SIG-M5 (cell line): ENCODE measurements at places on chromosomes 2 and 18.

DNA sequence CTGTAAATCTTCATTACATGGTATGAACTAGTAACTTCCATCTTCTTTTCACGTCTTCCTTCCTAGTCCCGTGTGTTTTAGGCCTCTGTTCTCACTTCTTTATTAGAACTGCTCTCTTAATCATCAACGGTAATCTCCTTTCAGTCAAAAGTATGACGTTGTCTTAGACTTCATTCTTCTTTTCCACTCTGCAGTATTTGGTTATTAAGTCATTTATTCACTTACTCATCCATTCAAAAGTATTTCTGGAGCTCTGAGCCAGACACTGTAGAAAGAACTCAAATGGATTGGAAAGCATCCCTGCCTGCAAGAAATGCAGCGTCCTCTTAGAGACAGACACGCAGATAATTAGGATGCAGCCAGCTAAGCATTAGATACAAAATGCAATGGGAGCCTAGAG, 494.6 kb upstream of the NRP2 start:
- no peak for DNase-seq

DNA sequence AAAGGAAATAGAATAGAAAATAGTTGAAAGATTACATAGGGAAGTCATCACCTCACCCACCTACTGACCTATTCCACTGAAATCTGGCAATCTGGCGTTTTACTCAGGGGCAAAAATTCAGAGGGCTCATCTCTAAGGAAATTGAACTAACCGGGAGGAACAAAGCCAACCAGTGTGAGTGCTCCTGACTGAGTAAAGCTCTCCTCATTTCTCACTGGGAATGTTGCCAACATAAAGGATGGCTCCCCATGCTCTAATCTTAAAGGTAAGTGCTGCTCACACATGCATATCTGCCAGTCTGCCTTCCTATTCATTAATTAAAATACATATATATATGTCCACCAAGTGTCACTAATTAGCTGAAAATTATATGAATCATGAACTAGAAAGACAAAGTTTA, 13.5 kb upstream of the DOK6 start:
- DNase-seq: no peak

DNA sequence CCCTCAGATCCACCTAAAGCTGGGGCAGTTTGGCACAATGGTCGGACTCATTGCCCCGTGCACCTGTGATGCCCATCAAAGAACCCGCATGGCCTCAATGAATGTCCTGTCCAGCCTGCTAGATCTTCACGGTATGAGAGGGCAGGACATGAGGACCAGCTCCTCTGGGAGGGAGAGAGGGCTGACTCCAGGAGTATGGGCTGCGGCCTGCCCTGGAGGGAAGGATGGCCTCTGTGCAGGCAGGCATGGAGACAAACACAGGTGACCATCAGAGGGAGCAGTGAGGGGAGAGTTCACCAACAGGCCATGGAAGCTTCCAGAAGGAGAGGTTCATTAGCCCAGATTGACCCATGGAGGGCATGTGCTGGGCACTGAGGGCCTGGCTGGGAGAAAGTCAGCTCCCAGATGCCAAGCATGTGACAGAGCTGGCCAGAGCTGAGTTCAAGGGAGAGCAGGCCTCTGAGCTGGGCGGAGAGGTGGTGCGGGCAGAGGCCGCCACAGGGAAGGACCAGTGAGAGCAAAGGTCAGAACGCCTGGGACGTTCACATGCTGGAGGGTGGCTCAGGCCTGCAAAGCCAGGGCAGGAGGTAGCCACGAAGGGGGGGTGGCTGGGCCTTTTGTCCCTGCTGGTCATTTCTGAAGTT, 36.2 kb downstream of the HJURP start:
- no peak for DNase-seq

DNA sequence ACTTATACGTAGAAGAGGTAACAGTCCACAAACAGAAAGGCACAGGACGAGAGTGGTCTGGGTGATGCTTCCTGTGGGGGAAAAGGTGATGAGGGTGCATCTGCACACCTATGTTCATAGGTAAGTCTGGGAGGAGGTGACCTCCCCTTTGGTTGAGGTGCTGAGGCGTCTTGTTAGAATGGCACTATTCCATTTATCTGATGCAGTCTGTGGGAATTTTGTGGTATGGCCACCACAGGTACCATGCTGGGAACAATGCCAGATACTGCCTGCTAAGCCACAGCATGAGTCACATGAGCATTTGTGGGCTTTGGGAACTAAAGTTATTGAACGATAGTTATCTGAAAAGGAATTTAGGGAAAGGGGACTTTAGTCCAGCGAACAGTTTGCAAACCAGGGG, 27.9 kb downstream of the IL37 start:
- no peak for DNase-seq

GRCh38 chr2:66575625-66576310, 140.8 kb downstream of the MEIS1 start:
- DNase-seq: no peak

DNA sequence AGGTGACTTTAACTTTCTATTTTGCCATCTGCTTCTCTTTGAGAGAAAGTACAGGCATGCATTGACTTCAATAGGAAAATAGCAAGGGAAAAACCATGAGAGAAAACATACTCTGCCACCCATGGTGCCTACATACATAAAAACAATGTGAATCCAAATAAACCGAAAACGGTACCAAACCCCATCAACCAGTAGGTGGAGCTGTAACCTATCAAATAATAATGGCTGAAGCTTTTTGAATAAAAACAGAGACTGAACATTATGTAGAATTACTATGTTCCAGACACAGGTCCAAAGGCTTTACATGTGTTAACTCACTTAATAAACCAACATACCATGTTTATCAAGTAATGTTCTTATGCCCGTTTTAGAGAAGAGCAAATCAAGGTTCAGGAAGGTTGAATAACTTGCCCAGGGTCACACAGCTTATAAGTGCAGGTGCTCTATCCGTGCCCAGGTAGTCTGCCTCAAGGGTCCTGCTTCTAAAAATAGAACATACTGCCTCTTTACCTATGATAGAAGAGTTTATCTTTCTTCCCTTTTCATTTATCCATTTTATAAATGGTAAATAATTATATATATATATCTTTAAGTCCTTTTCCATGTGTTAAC, 293.9 kb upstream of the SYT4 start:
- DNase-seq: no peak

DNA sequence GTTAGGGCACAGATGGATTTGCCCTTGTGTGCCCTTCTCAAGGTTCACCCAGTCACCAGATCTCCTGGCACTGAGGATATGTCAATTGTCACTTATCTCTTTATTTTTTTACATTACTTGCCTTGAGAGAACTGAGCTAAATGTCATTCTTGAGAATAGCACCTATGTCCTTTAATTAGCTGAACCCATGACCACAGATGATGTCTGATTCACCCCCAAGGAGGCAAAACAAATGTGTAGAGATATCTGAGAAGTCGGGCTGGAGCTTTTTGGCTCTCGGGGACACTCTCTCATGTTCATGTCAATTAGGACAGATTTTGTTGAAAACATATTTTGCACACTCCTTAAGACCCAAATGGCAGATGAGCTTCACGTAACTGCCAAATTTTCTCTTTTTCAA, 171.4 kb upstream of the LRRTM1 start:
- DNase-seq: no peak

- DNase-seq: no peak
Observed at GRCh38 chr18:48868468-48869466, 82.0 kb downstream of the SMAD7 start.

DNA sequence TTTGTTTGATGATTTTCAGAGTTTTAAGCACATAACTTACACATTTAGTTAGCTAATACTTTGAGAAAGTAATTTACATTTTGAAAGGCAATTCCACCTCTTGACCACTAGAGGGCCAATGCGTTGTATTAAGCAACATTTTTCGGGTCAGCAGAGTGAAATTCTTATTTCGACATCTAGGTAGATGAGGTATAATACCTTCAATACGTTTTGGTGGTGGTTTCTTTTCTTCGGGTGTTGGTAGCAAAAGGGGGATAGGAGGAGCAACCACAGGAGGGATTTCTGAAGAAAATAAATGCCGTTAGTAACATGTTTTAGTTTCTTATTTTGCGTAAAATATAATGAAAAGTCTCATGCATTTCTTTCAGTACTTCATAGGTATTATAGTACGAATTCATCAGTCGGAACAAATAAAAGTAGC, 106.3 kb downstream of the TTN start:
- no peak for DNase-seq

GRCh38 chr2:205915130-205915524, 170.8 kb downstream of the INO80D start:
- no peak for DNase-seq

DNA sequence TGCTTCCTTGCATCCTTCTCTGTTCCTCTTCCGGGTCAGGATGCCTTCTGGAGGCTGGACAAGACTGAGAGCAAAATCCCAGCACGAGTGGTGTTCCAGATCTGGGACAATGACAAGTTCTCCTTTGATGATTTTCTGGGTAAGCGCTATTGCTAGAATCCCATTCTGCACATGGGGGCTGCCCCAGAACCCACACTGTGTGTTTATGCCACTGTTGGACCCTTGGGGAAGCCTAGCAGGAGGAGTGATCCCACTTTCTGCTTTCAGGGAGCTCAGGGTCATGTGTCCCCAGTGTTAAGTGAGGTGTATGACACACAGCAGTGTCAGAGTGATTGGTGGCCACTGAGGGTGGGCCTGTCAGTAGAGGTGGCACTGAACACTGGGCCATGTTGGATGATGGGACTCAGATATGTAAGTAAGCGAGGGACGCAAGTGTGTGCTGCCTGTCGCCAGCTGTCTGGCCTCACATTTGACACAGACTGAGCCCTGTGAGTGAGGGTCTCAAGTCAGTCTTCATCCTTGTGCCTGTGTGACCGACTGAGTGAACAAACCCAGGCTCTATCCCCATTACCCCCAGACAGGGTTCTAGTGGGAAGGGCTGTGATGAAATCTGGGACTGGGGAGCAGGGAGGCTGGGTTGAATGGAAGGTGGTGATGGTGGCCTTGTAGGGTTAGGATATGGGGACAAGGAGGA, 220.9 kb downstream of the DYSF start:
- DNase-seq: no peak

GRCh38 chr18:30094556-30094955, 948.0 kb downstream of the DSC3 start:
- DNase-seq: no peak

GRCh38 chr2:231546014-231546715, 15.9 kb upstream of the NMUR1 start:
- DNase-seq: no peak

DNA sequence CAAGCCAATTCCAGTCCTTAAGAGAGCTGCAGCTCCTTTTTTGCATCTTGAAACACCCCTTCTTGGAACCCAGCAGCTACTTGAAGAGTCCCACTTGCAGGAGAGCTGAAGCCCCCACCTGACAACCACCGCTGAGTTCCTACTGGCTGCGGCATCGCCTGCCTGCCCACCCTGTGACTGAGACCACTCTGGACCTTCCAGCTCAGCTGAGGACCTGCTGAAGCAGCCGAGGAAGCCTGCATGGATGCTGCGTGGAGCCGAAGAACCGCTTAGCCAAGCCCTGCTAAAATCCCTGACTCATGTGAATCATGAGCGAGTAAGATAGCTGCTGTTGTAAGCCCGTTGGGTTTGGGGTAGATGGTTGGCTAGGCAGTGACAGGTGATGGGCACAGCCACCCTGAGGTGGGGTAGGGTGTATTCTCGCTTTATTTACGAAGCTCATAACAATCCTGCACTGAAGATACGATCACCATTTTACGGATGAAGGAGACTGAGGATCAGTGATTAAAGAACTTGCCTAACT, 78.4 kb downstream of the INHBB start:
- no peak for DNase-seq

DNA sequence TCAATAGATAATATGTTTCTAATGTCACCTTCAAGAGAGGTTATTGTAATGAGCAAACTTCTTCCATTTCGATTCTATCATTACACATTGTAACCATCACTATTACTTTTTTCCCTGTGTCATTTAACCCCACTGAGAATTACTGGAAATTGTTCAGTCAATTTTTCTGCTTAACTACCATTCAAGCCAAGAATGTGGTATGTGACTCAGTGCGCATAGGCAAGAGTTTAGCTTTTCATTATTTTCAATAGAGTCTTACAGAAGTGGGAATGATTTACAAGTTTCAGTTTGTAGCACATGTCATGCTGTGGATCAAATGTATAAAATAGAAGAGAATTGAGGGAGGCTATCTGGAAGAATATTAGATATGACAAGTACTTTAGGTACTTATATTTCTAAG, 34.3 kb upstream of the PIEZO2 start:
- no peak for DNase-seq

DNA sequence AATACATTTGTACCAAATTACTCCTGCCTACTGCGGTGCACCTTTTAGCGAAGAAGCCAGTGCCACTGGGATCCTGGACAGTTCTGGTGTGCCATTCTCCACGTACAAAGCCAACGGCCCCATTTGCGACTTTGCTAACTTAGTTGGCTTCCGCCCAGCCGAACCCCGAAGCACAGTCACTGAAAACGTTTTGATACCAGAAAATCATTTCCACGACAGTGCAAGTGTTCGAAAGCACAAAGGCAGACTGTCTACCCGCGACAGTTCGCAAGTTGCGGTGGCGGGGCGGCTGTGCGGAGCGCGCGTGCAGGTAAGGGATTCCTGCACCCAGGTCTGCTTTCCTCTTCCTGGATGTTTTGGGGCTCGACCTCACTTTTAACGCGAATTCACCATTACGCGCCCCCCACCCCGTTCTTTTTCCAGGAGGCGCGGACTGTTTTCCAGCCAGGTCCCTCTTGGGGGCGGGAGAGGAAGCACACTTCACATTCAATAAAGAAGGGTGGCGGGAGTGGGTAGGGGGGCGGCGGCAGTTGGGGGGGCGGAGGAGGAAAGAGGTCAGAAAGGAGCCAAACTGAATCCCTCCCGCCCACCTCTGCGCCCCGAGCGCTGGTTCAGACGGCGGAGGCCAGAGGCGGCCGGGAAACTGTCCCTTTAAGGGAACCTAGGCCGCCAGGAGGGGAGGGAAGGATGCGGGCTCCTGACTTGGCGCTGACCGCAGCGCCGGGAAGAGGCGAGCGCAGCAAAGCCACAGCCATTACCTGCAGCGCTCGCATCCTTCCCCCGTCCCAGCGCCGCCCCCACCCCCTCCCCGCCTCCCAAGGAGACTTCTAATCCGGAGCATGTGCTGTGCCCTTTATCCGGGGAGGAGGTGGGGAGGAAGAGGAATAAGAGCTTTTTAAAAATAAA, 107.4 kb upstream of the KCTD1 start:
- no peak for DNase-seq
